ENCODE measurements at places on chromosomes 16 and 17.
A peak's percentile ranks its signal among the peaks of the same experiment; 100 is the strongest.

GRCh38 chr17:70375813-70376770, 206.8 kb downstream of the KCNJ2 start:
- no peak for DNase-seq

DNA sequence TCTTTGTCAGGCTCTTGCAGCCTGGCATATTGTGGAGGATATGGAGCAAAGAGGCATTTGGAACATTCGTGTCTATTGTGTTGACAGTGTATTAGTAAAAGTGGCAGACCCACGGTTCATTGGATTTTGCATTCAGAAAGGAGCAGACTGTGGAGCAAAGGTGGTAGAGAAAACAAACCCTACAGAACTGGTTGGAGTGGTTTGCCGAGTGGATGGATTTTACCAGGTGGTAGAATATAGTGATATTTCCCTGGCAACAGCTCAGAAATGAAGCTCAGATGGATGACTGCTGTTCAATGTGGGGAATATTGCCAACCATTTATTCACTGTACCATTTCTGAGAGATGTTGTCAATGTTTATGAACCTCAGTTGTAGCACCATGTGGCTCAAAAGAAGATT, 44.5 kb downstream of the EFCAB13 start:
- no peak for DNase-seq

GRCh38 chr17:27319541-27320221, 25.8 kb downstream of the WSB1 start:
- no peak for DNase-seq

GRCh38 chr16:9077091-9077809, 14.2 kb upstream of the HAPSTR1 start:
- DNase-seq, result no peak

DNA sequence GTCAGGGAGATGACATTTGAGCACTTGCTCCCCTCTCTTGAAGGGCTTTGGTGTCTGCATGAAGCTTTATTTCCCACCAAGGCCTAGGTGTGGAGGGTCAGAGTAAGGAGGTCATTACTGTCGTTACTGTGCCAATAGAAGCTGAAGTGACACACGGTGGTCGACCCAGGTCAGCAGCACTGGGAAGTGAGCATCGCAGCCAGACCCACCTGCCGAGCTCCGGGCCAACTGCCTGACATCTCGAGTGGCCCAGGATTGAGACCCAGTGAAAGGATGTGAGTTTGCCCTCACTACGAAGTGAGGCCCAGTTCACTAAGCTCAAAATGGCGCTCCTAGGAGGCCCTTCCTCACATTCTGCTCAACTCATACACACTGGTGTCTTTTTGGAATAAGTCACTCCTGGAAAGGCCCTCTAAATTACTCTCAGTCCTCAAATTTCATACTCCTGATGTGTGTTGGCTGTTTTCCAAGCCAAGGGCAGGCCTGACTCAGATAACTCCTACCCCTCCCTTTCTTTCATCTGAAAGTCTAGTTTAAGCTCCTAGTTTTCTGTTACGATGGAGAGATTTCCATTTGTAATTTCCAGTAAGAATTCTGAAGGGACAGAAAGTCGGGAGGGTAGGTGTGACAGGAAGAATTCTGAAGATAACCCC, 200.4 kb downstream of the LGALS9B start:
- no peak for DNase-seq

DNA sequence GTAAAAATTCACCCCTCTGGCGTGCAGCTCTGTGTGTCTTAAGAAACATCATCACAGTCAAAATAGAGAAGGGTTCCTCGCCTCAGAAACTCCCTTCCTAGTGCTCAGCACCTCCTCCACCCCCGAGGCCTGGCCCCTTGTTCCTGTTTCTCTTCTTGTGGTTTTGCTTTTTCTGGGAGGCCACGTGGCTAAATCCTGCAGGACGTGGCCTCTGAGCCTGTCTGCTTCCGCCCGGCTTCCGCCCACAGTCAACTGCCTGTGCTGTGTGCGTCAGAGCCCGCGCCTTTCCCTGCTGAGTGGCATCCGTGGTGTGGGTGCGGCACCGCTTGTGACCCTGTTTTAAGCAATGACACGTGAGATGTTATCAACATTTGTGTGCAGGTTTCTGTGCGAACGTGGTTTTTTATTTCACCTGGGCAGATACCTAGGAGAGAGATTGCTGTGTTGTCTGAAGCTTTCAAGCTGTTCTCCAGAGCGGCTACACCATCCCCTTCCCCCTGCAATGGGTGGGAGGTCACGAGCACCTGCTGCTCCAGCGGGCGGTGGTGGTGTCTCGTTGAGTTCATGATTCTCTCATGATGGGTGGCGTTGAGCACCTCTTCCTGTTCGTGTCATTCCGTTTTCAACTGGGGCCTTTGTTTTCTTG, 21.7 kb downstream of the ACSF3 start:
- DNase-seq, result no peak

GRCh38 chr17:38848557-38848891, 5.0 kb downstream of the RPL23 start:
- DNase-seq, result no peak

- peak; percentile 75 for DNase-seq
Observed at GRCh38 chr16:15672514-15673167, 22.6 kb downstream of the NDE1 start.

GRCh38 chr16:82201926-82202325, 31.9 kb upstream of the MPHOSPH6 start:
- DNase-seq, result no peak

GRCh38 chr17:82583720-82584234, 64.2 kb downstream of the FOXK2 start:
- DNase-seq, result no peak
